ENCODE measurements at places on chromosomes 12 and 14.

DNA sequence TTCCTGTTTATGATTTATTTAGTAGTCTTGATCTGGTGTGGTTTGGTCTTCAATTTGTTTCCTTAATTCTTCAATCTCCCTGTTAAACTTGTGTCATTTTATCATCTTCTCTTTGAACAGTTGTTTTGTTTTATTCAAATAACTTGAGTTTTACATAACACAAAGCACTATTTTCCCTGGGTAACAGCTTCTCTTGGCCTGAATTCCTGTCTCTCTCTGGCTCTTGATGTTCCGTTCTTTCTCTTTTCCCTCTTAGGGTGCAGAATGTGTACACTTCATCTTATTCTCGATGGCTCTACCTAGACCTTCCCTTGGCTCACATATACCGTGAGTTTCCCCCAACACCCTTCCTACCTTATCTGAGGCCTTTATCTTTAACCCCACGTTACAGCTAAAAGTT, 36.8 kb upstream of the VPS33A start:
- no peak for DNase-seq
- H3K27me3 ChIP-seq, result no peaks in the 10 kb centered on the region
- H3K27ac ChIP-seq, result no peak overlapping the region
- H3K4me1 ChIP-seq, result no peaks in the 10 kb centered on the region
- H3K4me3 ChIP-seq, result no peak overlapping the region

DNA sequence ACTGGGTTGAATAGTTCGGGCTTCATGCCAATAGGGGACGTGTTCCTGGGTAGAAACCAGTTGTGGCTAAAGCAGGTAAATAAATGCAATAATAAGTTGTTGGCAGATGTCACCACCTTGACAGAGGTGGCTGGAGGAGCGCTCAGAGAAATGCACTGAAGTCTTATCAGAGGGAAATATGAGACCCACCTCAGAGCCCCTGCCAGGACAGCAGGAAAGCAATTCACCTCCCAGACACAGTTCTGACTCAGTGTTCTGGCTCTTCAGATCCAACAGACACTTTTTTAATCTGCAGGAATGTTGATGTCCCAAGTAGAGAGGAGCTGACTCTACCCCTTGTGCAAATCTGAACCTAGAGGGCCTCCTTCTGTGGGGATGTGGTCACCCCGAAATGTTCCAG, 687.1 kb upstream of the FBXO33 start:
- no peak overlapping the region for H3K4me3 ChIP-seq
- H3K27ac ChIP-seq, result no peak overlapping the region
- DNase-seq, result no peak
- no peaks in the 10 kb centered on the region for H3K27me3 ChIP-seq
- no peaks in the 10 kb centered on the region for H3K4me1 ChIP-seq
- no peaks in the 10 kb centered on the region for H3K36me3 ChIP-seq

- H3K27ac ChIP-seq, result no peak overlapping the region
- no peak overlapping the region for H3K4me3 ChIP-seq
- peaks cover 10% of the 10 kb centered on the region for H3K4me1 ChIP-seq
- H3K27me3 ChIP-seq, result peaks cover 12% of the 10 kb centered on the region
- DNase-seq, result no peak
These were observed 3.6 kb upstream of the FGF6 start for GRCh38 chr12:4448943-4449850.

- H3K27ac ChIP-seq, result no peak overlapping the region
- no peak overlapping the region for H3K4me3 ChIP-seq
- H3K36me3 ChIP-seq, result no peaks in the 10 kb centered on the region
- H3K4me1 ChIP-seq, result peaks cover 7% of the 10 kb centered on the region
These were observed 135.6 kb upstream of the MAX start for GRCh38 chr14:65237941-65238340.
